ENCODE measurements at places on chromosomes 7 and 10.

DNA sequence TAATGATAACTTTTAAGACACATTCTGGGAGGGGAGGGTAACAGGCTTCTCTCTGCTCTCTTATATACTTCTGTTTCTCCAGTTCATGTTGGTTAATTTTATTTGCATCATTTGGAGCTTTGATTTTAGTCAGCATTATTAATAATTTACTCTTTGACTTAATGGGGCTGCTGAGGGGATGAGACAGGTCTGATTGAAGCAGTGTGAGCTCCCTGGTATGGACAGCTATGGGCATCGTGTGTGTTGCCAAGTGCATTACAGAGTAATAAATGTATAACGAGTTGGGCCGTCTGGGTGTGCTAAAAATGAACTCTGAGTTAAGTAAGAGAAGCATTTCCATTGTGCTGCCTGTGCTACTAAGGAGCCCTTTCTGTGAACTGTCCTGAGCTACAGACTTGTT is 31.7 kb upstream of the IKZF1 start:
- no peak for DNase-seq

DNA sequence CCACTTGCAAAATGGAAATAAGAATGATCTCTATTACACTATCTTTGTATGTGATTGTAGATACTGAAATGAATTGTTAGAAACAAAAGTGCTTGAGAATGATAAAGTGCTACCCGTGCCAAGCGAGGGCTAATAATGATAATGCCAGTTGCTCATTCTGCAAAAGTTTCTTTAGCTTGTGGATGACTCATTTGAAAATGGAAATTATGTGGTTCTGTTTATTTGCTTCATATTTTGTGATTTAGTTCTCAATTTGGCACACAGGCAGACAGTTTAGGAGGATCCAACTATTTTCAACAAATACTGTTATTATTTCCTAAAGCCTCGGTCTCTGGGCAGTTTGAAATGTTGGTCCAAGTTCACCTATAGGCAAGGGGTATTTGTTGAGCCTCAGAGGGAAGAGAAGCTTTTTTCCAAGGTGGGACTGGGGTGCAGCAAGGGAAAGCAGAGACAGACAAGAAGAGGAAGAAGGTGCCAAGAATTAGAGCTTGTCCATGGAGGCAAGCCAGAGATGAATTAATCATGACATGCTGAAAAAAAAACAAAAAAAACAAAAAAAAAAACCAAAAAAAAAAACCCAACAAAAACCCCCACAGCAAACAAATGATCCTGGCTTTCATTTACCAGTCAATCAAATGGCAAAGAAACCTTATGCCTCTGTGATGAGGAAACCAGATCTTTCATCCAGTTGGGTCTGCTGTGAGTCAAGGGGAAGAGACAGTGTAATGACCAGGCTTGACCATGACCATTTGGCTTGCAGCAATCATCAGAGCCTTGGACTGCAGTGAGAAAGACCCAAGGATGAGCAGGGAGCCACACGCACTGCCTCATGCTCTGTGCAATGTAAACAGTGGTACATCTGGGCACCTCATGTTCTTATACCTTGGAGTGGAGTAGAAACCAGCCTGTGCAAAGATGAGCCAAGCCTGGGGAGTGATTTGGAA is 285.0 kb upstream of the HABP2 start:
- no peak for DNase-seq

GRCh38 chr7:18693816-18694215 is 198.3 kb downstream of the HDAC9 start:
- DNase-seq = no peak

DNA sequence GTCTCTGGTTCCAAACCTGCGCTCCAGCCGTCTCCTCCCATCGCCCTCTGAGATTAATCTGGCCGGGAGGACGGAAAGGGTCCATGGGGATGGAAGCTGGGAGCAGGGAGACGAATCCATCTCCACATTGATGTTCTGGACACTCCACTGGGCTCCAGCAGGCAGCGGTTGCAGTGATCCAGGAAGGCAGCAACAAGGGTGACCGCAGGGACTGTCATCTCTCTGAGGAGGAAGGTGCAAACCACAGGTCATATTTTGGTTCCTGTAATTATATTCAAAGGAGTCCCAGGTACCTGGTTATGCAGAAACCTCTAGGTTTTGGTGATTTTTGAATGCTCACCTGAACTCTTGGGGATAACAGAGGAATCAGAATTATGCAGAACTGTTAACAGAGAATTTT is 54.8 kb downstream of the EVX1 start:
- DNase-seq = no peak

Data from activated T-cell treated with anti-CD3 and anti-CD28 coated beads for 48 hours (primary cell).